ENCODE measurements at places on chromosomes 2 and 18.

DNA sequence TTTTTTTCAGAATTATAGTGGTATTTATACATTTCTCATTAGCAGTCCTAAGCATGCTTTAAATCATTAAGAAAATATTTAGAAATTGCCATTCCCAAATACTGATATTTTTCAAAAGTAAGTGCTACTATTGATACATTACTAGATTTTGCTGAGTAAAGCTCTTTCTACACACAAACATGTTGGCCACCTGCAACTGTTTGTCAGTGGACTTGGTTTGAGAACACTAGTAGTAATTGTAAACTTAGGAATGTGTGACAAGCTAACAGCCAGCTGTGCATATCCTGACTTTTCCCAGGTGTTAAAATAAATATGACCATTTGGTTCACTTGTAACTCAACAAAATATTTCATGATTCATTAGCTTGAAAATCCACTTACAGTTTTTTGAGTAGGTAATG lies 103.1 kb downstream of the MSTN start:
- DNase-seq: no peak

GRCh38 chr2:232955856-232956255 lies 57.2 kb downstream of the NGEF start:
- DNase-seq: no peak

- no peak for DNase-seq
Measured at GRCh38 chr2:176136374-176137251, 7.1 kb downstream of the HOXD8 start.

- DNase-seq: no peak
Measured at GRCh38 chr18:410047-410455, 90.5 kb downstream of the COLEC12 start.

DNA sequence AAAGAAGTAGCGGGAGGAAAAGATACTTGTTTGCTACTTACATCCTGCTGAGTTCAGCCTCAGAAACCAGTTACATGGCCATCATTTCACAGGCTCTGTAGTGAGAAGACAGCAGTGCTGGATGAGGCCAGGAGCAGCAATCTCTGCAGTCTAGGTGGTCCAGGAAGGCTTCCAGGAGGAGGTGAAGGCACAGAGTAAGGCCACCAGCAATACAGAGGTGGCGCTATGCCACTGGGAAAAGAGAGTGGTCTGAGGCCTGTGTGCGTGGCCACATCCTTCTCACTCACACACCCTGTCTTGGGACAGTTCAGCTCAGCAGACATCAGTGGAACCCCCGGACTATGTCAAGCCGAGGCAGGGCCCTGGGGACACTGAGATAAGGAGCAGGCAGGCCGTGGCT lies 162.7 kb downstream of the KLHL29 start:
- no peak for DNase-seq

All from activated T-helper 1 cell treated with Interleukin-2 at 50 U/mL for 16 hours (primary cell).